ENCODE measurements at places on chromosomes 1 and 21.

DNA sequence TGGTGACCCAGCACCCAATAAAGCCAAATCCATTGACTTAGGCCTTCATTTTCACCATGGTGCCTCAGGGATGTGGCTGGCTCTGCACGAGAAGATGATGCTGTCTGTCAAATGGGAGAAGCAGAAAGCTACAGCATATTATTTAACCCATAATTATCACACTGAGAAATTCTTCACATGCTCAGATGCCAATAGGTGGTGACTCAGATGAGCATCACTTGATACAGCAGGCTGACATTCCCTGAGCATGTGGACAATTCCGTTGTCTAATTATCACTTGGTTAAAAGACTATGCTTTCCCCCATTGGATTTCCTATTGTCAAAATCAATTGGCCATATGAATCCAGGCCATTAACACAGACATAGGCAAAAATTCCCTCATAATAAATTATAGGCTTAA lies 44.0 kb upstream of the HSD3B1 start:
- DNase-seq: peak; percentile 6

DNA sequence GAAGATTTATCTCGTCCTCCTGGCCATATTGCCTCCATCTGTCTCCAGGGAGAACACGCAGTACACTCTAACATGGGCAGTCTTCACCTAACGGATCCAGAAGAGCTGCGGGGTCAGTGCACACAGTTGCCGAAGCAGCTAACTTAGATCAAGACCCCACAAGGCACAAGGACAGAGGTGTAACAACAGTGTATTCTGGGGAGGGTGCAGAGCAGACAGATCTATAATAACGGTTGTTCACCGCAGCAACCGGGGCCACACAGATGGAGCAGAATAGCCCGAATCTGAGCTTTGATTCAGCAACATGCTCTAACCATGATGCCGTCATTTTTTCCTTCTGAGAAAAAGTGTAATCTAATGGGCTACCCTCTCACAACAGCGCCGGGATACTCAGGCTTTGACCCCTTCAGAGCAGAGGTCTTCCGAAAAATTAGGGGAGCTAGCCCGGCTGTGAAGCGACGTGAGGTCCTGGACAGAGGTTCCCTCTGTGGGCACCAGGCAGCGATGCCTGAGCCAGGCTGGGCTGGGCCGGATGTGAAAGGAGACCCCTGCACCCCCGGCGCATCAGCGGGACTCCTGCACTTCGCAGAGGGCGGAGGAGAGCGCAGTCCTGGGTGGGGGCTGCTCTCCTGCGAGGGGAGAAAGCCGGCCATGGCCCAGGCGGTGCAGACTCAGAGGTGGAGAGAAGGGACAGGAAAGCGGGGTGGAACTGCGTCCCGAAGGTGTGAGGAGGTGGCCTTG lies 57.5 kb downstream of the BCL9 start:
- peak; percentile 23 for DNase-seq

- DNase-seq: no peak
Measured at GRCh38 chr1:30166174-30166573, 557.2 kb downstream of the MATN1 start.

- no peak for DNase-seq
Measured at GRCh38 chr21:41755258-41755933, 11.5 kb downstream of the RIPK4 start.

GRCh38 chr1:18351735-18352134 lies 129.0 kb upstream of the KLHDC7A start:
- DNase-seq: no peak

DNA sequence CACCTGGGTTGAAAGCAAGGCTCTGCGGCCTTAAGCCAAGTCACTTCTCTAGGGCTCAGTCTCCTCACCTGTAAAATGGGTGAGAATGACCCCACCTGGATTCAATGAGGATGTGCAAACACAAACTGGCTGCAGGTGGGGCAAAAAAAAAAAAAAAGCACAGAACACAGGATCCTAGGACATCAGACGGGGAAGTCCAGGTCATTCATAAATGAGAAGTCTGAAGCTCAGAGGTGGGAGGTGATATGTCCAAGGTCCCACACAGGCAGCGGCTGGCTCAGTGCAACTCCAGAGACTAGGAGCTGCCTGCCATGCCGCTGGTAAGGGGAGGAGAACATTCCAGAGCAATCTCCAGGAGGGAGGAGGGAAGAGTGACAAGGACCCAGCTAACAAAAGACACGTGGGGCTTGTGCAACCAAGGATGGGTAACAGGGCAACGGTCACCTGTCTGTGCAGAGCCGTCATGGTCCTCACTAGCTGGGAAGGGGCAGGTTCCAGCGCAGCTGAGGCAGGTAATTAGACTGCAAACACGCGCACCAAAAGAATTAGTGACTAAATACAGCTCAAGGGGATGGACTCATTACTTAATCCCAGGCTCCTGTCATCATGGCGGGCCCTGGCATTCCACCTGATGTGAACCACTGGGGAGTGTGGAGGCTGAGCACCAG lies 19.5 kb downstream of the IFFO2 start:
- no peak for DNase-seq

DNA sequence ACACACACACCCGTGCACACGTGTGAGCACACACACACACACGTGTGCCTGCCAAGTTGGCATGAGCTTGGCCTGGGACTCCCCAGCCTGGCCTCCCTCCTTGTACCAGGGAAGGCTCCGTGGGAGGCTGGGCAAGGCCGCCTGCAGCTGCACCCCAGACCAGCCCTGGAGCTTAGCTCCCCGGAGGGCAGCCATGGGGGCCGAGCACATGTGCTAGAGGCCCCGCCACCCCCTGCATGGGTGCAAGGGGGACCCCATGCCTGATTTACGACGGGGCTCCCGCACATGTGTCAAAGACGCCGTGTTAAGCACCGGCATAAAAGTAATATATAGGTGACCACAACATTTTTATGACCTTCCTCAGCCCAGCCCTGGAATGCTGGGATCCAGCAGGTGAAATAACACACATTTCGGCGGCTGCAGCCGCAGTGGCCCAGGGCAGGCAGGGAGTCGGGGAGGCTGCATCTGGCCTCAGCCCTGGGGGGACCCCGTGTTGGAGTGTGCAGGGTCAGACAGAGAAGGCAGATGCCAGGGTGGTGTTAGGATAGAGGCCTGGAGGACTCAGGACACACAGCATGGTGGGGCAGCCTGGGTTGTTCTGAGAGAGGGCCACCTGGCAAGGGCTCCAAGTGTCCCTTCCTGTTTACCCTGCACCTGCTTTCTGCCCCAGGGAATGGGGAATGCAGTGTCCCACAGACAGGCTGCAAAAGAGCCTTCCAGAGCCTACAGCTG lies 56.3 kb downstream of the WNT9A start:
- DNase-seq: peak; percentile 56

GRCh38 chr21:27818847-27819246 lies 852.0 kb upstream of the ADAMTS5 start:
- DNase-seq: peak; percentile 18

Measured in myocyte (in vitro differentiated cells).